Right hindlimb (tissue), 1 donor: ENCODE measurements at places on chromosomes 4 and X.

GRCh38 chr4:164572877-164573279, 181.1 kb upstream of the SMIM31 start:
- no peak for DNase-seq

DNA sequence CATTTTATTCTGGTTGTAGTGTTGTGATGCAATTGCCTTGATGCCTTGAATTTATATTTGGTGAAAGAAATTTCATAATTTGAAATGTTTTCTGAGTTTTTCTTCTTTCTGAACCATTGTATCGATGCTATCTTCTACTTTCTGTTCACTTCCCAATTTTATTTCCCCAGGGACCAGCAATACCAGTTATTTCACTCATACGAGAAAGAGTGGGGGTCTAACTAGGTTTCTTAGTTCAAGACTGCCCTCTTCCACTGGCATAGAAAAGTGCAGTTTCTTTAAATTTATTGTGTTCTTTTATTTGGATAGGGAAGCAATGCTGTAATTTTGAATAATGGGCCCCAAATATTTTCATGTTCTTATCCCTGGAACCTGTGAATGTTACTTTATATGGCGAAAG, 544.0 kb upstream of the ADGRL3 start:
- DNase-seq = no peak

DNA sequence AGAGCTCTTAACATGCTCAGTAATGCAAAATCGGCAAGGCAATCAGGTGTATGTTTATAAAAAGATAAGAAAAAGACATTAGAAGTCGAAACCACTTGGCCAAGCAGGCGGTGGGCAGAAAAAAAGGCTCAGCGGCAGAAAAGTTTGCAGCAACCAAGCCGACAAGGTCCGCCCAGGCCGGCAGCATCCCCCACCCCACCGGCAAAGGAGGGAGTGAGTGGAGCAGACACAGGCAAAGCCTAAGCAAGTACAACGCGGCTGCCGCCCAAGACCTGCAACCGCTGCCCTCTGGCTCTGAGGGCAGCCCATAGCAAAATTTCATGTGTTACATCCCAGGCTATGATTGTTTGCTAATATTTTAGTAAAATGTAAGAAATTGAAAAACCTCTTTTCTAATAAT, 125.4 kb upstream of the ZCCHC13 start:
- DNase-seq = no peak

- no peak for DNase-seq
Measured at GRCh38 chr4:19941434-19941833, 310.3 kb upstream of the SLIT2 start.

GRCh38 chr4:48012824-48013223, 3.7 kb downstream of the CNGA1 start:
- DNase-seq = no peak

GRCh38 chr4:184575306-184575705, 73.9 kb downstream of the CASP3 start:
- no peak for DNase-seq

- peak; percentile 32 for DNase-seq
Measured at GRCh38 chr4:5206016-5206790, 154.9 kb downstream of the STK32B start.

DNA sequence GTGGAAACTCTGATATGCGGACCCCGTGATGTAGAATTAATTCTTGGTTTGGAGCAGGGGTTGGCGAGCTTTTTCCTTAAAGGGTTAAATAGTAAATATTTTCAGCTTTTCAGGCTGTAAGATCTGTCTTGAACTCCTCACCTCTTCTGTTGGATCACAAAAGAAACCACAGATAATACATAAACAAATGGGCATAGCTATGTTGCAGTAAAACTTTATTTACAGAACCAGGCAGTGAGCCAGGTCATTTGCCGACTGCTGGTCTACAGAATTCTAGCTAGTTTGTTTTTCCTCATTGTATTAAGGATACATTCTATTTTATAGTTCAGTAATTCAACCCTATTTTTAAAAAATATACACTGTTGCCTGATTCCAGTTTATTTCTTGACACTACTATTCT, 116.6 kb downstream of the PAPSS1 start:
- no peak for DNase-seq

DNA sequence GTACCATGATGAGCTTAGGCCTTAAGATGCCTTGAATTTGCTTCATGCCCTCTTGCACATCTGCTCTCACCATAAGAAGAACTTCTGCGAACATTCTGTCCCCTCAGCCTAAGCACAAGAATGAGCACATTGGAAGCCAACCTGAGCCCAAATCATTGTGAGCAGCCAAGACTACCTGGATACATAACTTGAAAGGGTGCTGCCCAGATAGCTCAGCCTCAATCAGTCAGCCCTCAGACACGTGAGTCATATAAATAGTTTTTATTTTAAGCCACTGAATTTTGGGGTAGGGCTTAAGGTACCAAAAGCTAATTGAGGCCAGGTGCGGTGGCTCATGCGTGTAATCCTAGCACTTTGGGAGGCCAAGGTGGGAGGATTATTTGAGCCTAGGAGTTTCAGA, 27.5 kb upstream of the BBS12 start:
- DNase-seq = no peak

DNA sequence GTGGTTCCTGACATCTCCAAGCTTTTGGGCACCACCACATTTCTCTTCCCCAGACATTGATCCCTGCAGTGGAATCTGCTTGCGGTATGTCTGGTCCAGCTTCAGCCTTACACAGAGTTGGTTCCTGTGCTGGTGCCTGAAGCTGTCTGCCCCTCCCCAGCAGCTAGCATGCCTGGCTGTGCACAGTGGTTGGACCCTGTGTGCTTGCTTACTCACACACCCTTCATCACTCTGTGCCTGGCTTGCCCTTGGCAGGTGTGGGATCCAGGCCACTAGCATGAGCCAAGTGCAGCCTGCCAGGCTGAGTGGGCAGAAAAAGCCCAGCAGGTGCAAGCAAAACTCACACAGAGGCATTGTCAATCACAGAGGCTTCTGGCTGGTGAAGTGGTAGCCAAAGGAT, 473.8 kb downstream of the ACTRT1 start:
- no peak for DNase-seq

GRCh38 chrX:140866446-140866845, 135.9 kb upstream of the SPANXB1 start:
- no peak for DNase-seq

DNA sequence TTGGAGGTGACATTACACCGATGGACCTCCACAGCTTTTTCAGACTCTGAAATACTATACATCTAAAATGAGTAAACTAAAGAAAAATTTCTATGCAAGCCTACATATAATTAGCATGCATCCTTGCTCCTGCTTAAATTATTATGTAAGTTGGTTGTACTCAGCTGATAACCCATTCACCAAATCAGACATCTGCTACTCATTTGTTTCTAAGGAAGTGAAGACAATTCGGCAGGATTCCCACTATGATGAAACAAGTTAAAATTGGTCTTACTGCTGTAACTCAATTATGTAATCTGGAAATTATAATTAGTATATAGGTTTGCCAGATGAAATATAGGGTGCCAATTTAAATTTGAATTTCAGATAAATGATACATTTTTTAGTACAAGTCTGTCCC, 59.5 kb upstream of the FGF13 start:
- DNase-seq = no peak

DNA sequence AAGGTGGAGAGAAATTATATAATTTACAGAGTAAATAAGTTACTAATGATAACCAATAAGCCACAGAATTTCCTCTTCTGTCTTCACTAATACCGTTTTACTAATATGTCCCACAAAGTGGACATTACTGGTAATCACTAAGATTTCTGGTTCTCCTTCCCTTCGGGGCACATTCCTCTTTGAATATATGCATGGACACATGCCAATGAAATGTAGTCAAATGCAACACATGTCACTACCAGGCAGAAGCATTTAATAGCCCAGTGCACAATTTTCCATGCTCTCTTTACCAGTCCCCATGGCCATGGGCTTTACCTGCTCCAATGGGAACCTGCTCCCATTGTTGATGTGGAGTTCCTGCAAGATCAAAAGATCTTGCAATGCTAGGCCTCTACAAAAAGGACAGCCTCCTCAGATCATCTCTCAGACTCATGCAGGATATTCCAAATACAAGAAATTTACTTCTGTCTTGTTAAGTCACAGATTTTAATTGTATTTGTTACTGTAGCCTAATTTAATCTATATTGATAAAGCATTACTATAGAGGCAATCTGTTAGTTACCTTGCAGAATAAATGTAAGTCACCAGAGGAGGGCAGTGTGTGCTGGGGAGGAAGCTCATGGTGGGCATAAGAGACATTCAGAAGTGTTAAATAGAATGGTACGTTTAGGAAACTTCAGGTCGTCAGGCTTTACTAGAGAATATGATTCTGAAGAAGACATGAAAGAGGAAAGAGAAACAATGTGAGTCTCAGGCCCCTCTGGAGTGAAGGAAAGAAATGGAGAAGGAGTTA, 37.1 kb upstream of the INPP4B start:
- DNase-seq = no peak

GRCh38 chr4:121690001-121690400, 6.8 kb downstream of the ANXA5 start:
- no peak for DNase-seq

- no peak for DNase-seq
Measured at GRCh38 chrX:120759685-120760084, 116.0 kb downstream of the CT47B1 start.

GRCh38 chr4:54077812-54078211, 13.4 kb upstream of the CHIC2 start:
- no peak for DNase-seq

DNA sequence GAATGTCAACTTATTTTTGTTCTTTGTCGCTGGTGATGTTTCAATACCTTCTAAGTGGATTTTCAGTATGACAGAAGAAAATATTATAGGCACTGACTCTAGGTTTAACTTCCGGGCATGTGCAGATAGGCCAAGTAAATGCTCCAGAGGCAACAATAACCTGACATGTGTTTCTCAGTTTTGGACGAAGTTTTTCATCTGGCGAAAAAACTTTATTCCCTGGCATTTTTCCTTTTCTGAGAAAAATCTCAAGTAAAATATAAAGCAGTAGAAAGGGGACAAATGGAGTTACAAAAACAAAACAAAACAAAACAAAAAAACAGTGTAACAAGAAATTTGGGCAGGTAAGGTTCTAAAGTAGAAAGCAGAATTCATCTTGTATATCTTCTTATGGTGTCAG, 173.5 kb downstream of the ANTXR2 start:
- DNase-seq = no peak

GRCh38 chr4:158624889-158625478, 46.7 kb downstream of the C4orf46 start:
- no peak for DNase-seq

DNA sequence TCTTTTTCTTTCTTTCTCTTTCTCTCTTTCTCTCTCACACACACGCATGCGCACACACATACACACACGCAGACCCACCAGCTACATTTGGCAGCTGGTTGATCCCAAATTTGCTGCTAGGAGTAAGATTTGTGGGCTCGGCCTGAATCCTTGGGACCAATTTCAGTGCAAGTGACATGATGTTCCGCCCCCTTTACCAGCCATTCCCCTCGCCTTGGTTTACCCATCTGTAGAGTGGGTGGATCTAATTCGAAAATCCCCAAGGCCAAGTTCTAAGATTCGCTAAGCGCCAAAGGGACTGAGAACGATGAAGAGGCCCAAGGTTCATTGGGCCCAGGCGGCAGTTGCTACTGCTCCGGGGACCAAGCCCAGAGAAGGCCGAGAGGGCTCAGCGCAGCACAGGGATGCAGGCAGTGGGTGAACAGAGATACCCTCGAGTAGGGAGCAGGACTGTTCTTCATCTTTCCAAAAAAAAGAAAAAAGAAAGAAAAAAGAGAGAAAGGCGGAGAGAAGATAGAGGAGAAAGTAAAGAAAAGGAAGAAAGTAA, 5.8 kb downstream of the NKX3-2 start:
- DNase-seq = no peak

DNA sequence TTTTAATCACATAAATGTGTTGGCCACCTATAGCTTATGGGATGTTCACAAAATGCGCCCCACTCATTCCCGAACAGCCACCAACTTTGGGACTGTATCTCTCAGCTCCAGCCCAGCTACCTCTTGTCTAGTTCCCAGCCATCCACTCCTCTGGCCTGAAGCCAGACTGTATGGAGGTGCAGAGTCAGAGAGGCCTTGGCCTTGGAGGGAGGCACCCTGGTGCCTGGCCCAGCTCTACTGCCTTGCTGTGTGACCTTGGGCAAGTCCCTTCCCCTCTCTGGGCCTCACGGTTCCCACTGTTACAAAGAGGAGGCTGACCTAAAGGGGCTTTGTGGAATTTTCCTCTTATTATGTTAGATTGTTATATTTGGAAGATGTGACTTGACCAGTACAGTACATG, 13.9 kb downstream of the MAMLD1 start:
- DNase-seq = no peak

- DNase-seq = peak; percentile 94
Measured at GRCh38 chr4:54228961-54229501, at the start of gene PDGFRA. TSS of gene PDGFRA (plus strand) at chr4:54229293. CDS start at chr4:54258769, 29,476 bp downstream.

DNA sequence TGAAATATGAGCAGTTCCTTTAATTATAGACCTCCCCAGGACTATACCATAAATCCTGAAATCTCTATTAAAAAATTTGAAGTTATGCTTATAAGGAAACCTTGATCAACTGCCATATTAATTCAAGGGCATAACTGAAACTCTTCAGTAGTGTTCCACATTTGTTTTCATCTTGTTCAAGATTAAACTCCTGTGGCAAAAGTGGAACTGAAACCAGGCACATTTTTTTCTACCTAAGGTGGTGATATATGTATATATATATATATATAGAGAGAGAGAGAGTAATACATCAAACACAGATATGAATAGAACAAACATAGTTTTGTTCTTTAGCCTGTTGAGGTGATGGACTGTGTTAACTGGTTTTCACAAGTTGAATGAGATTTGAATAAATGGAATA, 287.9 kb downstream of the DACH2 start:
- no peak for DNase-seq

- DNase-seq = peak; percentile 10
Measured at GRCh38 chr4:7169134-7169533, 23.2 kb upstream of the SORCS2 start.

- DNase-seq = no peak
Measured at GRCh38 chrX:21004835-21005234, 369.4 kb upstream of the CNKSR2 start.

- peak; percentile 42 for DNase-seq
Measured at GRCh38 chrX:2828344-2828958, at the start of gene GYG2. TSS of gene GYG2 (plus strand) at chrX:2828930. CDS start at chrX:2830189, 1,259 bp downstream.

- no peak for DNase-seq
Measured at GRCh38 chrX:134718966-134719317, 60.7 kb upstream of the PLAC1 start.

DNA sequence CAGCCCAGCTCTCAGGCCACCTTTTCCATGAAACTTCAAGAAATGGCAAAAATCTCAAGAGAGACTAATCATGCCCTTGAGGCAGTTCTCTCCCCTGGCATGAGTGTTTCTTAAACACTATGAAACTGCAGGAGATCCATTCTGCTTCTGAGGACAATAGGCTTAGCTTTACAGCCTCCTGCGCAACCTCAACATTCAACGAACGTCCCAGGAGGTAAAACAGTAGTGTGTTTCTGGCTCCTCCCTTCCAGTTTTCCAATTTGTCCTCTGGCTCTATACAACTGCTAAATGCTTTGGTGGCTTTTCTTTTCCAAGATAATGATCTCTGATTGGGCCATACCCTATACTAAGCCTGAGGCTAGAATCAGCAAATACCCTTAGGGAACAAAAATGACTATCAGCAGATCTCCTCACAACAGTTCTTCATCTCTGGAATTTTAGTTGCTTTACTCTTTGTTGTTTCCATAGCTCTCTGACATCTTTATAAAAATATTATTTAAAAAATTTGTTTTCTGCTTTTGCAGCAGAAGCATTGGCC, 87.0 kb upstream of the FAT1 start:
- no peak for DNase-seq
